ENCODE measurements at places on chromosomes 4 and X.
A peak's percentile ranks its signal among the peaks of the same experiment; 100 is the strongest.

GRCh38 chrX:30212172-30212571 lies 3.2 kb upstream of the MAGEB2 start:
- DNase-seq = no peak

GRCh38 chrX:15158736-15159406 lies 111.0 kb downstream of the ASB9 start:
- DNase-seq = peak; percentile 71

- no peak for DNase-seq
Measured at GRCh38 chrX:31392513-31392912, 320.7 kb upstream of the FTHL17 start.

GRCh38 chrX:150229481-150229880 lies 133.6 kb upstream of the MAMLD1 start:
- DNase-seq = no peak

DNA sequence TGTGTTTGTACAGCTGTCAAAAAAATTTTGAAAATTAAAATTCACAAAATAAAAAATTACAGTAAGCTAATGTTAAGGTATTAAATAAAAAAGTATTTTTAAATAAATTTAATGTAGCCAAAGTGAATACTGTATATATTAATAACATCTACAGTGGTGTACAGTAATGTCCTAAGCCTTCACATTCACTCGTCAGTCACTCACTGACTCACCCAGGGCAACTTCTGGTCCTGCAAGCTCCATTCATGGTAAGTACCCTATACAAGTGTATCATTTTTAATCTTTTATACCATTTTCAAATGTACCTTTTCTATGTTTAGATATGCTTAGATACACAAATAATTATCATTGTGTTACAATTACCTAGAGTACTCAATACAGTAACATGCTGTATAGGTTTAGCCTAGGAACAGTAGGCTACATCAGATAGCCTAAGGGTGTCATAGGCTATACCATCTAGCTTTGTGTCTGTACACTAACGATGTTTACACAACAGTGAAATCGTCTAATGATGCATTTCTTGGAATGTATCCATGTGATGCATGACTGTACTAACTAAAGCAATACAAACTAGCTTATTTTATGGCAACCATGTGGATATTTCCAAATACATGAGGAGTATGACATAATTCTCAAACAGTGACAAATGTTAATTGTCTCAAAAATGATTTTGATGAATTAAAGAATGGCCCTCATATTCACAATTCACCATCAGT lies 13.7 kb downstream of the DDX60 start:
- no peak for DNase-seq

DNA sequence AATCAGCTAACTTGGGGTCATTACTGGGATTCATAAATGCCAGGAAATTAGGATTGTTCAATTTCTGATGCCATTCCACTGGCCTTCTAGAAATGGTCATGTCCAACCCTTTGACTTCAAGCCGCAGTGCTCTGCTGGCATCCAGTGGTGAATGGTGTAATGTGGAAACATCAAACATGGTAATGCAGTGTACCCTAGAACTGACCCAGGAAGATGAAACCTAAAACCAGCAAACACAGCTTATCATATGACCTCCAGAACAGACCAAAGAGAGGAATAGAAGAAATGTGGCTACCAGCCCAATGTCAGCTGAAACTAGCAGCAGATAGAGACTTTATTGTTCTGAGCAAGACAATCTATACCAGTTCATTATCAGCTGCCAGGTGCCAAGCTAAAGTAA lies 13.8 kb downstream of the CXCL13 start:
- DNase-seq = no peak

GRCh38 chr4:20151436-20151835 lies 100.3 kb upstream of the SLIT2 start:
- DNase-seq = no peak
